ENCODE measurements at places on chromosomes 1 and 21.

DNA sequence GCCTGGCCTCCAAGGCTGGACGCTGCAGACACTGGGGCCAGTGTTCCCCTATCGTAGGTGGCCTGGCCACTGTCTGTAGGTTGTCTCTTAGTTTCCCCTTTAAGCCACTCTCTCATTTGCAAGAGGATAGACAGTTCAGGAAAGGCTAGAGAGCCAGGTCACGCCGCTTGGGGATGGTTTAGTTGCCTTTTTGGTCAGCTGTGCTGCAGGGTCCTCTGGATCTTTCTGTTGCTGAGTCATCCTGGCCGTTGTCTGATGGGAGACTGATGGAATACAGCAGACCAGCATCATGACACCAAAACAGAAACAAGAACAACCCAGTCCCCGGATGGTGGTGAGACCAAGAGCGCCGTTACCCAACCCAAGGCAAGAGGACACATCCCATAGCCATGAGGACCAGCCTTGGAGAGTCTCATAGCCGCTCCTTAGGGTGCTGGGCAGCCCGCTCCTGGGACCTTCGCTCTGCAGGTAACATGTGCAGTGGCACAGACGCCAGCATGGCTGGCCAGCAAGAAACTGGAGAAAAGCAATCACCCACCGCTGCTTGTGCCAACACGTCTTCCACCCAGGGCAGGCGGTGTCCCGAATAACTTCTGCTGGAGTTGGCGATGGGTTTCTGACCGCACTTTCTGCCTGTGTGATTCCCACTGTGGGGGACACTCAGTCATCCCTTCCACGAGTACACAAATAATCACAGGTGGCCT, 79.1 kb upstream of the COL6A1 start:
- no peak for DNase-seq

DNA sequence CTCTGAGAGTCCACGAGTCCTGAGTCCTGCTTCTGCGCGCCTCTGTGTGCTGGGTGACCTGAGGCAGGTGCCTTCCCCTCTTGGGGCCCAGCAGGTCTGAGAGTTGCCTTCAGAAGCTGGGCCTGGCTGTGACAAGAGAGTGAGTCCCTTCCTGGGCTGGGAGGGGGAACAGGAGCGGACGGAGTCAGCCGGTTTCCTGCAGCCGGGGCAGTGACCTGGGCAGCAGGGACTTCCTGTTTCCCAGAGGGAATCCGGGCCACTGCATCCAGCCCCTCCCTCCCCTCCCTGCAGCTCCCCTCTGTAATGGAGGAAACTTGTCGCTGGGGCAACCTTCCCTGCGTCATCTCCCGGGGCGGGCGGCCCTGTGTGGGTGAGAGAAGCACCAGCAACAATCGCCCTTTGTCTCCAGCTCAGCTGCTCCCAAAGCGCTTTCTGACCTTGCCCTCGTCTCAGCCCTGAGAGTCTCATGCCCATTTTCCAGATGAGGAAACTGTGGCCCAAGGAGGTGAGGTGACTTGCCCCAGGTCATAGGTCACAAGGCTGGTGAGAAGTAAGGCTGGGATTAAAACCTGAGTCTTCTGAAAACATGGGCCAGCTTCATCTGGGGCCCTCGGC, 61.1 kb downstream of the SDC3 start:
- DNase-seq: no peak

DNA sequence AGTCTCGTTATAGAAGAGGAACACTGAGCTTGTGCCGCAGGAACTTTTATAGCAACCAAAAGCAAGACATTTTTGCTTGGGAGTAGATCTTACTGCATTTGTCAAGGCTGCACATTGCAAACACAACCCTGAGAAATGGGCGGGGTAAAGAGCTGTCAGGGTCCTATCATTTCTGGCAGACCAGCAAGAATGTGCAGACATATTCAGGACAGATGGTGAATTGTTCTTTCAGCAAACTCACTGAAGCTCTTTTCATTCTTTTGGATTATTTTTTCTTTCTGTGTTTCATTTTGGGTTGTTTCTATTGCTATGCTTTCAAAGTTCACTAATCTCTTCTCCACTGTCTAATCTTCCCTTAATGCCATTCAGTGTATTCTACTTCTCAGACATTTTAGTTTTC, 5.1 kb upstream of the ACTN2 start:
- no peak for DNase-seq

DNA sequence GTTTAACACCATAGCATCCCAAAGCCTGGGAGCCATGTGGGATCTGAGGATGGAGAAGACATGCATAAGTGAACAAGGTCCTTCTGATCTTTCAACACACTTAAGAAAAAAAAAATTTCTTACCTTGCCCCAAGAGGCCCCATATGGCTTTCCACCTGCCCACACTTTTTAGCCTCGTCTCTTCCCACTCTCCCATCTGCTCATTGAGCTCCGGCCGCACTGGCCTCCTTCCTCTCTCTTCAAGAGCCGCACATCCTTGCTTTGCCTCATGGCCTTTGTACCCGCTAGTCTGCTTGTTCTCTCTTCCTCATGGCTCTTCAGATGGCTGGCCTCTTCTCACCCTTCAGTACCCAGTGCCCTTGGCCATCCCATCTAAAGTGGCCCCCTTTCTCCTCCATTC, 70.2 kb upstream of the PDE4B start:
- DNase-seq: no peak

DNA sequence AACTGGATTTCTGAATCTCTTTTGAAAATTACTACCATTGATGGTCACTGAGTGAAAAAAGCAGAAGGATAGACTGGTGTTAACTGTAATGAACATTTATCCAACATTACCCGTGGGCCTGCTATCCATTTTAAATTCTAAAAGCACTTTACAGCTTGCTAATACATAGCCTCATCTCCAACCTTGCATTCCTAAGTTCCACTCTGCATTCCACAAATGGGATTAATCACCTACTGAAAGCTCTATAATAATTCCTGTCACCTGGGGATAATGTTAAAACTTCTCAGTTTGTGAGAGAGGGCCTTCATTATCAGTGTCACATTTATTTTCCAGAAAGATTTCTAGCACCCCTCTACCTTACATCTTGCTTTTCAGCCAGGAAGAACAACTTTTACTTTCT, 38.2 kb downstream of the PTPRC start:
- DNase-seq: no peak

DNA sequence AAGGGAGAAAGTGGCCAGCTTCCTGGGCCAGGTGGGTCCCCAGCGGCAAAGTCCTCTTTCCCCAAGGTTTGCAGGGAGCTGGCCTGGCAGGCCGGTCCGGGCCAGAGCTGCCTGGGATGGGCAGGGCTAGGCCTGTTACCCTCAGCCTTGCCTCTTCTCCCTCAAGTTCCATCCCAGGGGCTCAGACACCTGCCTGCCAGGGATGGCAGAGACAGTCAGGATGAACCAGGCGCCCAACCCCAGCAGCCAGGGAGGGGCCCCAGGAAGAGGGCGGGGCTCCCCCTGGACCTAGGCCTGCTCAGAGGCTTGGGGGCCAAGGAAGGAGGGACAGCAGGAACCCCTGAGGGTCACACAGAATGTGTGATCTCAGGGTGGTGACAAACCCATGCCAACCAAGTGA, 120.6 kb downstream of the CASZ1 start:
- DNase-seq: no peak

DNA sequence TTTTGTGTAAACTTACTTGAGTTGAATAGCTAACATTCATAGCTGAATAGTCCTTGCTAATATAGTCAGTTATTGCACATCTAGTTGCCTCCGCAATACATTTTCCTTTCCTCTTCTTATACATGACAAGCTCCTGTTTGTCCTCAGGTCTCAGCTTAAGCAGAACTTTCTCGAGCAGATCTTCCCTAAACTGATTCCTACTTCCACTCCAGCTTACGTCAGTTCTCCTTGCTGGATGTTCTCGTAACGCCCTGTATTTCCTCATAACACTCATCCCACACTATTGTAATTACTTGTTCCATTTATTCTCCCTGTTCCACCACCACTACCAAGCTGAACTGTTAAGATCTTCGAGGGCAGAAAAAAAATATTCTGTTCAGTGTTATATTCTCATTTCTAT, 15.1 kb upstream of the OMA1 start:
- no peak for DNase-seq

DNA sequence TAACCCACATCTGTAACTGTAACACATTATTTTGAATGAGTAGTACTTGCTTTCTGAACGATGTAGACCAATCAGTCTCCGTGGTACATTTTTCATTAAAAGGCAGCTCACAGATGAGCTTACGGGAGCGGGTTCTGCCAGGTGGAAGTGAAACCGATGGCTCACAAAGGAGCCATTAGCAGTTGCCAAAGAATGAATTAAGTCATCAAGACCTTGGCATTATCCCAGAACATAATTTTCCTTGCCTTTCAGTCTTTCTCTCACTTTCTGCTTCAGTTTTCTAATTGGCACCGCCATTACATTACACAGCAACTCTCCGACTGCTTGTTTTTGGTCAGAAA, 33.5 kb upstream of the UTS2 start:
- DNase-seq: no peak

GRCh38 chr1:201349092-201349491, 28.4 kb downstream of the TNNT2 start:
- no peak for DNase-seq

DNA sequence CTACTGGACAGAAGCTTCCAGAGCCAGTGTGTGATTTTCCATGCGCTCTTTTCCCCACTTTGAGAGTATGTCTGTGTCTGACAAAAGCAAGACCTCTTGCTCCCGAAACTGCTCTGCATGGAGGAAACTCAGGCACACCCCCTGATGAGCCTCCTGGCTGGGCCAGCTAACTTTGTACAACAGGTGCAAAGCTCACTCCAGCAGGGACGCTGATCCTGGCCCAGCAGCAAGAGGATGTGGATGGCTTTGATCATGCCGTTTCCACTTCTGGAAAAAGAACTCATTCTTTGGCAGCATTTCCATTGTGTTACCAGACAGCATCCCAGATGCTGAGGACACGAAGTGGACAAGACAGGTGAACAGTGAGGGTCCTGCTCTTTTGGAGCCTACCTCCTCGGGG, 103.1 kb downstream of the TLR5 start:
- no peak for DNase-seq

- DNase-seq: no peak
These were observed 20.5 kb downstream of the MAPKAPK2 start for GRCh38 chr1:206705191-206705590.

DNA sequence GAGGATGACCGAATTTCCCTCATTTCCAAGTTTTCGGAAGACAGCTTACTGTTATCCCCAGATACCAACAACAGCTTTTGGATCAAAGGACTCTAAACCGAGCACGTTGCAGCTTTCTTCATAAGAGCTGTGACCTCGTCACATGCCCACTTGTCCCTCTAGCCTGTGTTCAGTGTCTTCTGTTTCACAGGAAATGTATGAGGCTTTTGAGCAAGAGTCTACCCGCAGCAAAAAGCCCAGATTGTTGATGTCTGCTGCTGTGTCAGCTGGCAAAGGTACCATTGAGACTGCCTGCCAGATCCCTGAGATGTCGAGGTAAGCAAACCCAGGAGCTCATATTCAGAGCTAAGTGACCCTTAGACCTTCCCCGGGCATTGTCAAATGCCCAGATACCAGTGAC, 24.1 kb downstream of the CHI3L2 start:
- DNase-seq: no peak

DNA sequence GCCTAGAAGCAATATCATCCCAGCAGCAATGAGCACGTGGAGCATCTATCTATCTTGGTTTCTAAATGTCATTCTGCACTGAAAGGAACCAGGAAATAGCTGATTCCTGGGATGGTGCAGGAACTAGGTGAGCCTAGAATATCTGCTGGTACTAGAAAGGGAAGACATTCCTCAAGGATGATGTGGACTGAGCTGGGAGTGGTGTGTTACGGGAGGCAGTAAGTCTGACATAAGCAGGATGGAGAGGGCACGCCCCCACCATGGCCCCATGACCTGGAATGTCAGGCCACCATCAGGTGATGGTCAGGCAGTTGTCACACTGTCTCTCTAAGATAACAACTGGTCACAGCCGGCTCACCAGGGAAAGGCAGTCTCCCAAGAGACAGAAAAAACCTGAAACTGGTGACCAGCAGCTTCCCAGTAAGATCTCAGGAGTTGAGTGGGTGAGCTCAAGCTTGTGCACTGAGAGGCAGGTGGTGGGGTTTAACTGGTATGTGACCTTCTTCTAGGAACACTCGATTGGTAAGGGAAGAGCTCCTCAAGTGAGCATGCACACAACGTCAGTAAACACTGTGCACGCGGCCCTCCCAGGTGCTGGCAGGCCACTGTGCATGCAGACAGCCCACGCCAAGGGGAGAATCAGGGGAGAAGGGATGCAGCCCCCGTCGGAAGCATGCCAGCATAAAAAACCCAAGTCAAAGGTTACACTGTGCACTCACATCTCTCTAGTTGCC, 148.7 kb downstream of the ADSS2 start:
- no peak for DNase-seq

DNA sequence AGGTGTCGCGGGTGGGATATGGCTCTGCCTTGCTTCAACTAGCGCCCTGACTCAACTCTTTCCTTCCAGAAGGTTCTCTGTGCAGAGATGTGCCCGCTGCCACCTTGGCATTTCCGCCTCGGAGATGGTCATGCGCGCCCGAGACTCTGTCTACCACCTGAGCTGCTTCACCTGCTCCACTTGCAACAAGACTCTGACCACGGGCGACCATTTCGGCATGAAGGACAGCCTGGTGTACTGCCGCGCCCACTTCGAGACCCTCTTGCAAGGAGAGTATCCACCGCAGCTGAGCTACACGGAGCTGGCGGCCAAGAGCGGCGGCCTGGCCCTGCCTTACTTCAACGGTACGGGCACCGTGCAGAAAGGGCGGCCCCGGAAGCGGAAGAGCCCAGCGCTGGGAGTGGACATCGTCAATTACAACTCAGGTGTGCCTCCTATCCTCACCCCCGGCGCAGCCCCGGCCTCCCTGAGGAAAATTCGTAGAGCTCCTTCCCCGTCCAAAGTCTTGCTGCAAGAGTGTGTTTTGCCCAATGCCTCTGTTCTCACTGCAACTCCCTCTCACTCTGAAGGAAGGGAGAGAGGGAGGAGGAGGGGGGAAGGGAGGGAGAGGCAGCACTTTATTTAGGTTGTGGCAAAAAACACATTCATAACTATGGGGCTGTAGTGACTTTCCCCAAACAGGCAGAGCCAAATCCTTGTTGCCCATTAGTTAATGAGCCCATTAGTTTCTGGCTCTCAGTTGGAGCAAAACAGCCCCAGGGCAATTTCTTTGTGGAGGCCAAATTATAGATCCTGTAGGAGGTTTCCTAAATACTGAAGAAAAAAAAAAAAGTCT, 4.3 kb downstream of the LHX9 start:
- DNase-seq: no peak

DNA sequence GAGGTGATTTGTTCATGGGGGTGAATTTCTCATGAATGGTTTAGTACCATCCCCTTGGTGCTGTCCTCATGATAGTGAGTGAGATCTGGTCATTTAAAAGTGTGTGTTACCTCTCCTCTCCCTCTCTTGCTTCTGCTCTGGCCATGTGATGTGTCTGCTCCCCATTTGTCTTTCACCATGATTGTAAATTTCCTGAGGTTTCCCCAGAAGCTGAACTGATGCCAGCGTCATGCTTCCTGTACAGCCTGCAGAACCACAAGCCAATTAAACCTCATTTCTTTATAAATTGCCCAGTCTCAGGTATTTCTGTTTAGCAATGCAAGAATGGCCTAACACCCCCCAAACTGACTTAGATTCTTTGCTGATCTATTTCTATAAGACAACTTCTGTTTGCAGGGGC, 249.4 kb upstream of the B3GALT2 start:
- DNase-seq: no peak
